AML-193 (cell line): ENCODE measurements at places on chromosomes 11 and 22.

- DNase-seq: no peak
These were observed 78.7 kb upstream of the GRAMD1B start for GRCh38 chr11:123351375-123351774.

- DNase-seq: no peak
These were observed 2.1 kb upstream of the LRRC32 start for GRCh38 chr11:76672431-76673175.

- DNase-seq: no peak
These were observed 454.6 kb downstream of the SOX6 start for GRCh38 chr11:15901790-15902189.

DNA sequence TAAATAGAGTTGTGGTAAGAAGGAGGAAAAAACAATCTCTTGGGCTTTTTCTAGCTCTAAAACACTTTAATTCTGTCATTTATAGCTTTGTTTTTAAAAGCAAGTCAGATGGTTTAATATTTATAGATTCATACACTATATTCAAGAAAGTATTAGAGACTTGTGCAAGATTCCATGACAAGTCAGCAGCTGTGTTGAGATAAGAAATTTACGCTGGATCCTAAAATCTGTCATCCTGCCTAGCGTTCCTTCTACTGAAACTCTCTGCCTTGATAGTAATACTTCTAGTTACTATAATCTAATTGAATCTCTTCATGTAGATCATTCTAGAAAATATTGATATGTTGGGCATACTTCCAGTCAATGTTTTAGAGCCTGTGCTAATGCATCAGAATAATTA, 721.8 kb downstream of the CNTN5 start:
- DNase-seq: no peak

GRCh38 chr11:123306531-123306930, 111.5 kb upstream of the CLMP start:
- no peak for DNase-seq

DNA sequence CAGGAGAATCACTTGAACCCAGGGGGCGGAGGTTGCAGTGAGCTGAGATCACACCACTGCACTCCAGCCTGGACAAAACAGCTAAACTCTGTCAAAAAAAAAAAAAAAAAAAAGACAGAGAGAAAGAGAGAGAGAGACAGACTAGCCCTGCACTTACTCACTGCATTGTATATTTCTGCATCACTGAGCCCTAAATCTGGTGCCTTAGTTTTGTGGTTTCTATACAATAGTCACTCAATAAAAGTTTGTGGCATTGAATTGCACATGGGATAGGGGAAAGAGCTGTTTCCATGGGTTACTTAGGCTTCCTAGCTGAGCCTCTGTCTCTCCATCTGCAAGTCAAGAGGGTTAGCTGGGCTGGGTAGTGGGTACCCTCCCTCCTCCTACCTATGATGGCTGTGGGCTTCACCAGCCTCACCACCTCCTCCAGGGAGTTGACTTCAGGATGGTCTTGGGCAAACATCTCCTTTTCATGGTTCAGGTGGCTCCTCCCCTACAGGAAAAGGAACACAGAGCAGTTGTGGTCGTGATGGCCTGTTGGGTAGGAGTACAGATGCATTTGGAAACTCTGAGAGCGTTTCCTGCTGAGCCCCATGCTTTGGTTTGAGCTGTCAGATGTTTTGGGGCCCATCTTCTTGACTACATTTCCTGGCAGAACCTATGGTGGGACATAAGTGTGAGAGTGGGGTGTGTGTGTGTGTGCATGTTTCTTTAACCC, 73.2 kb downstream of the CCDC81 start:
- DNase-seq: no peak

- DNase-seq: no peak
These were observed 2.7 kb upstream of the TEX54 start for GRCh38 chr11:62835336-62835735.

- DNase-seq: no peak
These were observed 493.8 kb downstream of the NTM start for GRCh38 chr11:131864228-131864627.

- no peak for DNase-seq
These were observed 24.0 kb downstream of the TSPAN18 start for GRCh38 chr11:44750551-44751465.

DNA sequence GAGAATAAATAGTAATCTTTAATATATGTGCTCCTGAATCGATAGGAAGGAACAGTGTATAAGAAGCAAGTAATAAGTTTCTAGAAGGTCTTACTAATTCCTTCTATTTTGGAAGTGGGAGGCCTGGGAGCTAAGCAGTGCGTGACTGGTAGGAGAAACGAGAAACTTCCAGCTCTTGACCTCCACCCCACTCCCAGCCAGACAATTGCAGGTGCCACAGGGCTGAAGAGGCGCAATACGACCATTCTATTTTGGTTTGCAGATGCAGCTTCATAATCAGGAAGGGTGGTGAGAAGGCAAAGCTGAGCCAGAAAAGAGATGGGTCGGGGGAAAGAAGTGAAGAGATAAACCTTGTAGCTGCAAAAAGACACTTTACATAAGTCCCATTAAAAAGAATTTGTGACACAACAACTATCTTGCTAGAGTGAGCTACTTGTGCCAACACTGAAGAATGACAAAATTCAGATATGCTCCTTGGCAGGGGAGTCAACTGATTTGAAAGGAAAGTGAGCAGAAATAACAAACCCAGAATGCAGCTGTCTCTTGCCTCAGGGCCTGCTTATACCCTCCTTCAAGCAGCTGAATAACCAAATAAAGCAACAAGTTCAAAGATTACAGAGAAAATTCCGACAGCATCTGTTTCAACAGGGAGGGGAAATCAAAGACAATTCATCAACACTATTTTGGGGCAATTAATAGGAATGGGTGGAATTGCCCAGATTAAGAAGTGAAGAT, 35.1 kb downstream of the GRIA4 start:
- no peak for DNase-seq

DNA sequence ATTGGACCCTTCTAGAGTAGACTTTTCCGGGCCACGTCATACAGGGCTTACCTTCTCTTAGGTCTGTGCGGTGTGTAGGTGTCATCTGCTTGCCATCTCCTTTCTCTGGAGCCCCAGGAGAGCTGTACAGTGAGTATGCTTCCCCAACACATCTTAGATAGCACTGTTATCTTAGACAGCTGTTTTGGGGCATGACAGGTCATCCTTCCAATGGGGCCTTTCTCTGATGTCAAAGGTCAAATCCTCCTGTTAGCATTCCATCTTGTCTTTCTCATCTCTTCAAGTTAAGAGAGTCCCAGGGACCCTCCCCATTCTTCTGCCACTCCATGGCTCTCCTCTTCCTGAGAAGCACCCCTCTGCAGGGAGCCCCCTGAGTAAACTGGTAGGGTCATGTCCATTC, 31.0 kb upstream of the EIF3D start:
- DNase-seq: no peak

DNA sequence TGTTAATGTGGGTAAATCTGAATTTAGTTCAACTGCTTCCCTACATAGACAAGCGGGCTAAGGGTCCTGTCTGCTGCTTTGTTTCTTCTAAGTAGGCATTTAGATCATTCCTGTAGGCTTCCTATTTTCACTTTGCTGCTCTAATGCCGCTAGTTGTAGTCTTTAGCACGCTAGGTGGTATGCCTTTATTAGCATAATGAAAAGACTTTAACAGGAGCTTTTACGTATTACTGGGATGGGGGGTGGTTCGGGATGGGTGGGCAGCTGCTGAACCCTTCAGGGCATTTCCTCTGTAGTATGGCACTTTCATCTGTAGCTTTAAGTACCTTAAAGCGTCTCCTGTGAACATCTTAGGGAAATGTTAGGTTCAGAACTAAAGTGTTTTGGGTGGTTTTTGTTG, 85.3 kb downstream of the GGT1 start:
- no peak for DNase-seq

DNA sequence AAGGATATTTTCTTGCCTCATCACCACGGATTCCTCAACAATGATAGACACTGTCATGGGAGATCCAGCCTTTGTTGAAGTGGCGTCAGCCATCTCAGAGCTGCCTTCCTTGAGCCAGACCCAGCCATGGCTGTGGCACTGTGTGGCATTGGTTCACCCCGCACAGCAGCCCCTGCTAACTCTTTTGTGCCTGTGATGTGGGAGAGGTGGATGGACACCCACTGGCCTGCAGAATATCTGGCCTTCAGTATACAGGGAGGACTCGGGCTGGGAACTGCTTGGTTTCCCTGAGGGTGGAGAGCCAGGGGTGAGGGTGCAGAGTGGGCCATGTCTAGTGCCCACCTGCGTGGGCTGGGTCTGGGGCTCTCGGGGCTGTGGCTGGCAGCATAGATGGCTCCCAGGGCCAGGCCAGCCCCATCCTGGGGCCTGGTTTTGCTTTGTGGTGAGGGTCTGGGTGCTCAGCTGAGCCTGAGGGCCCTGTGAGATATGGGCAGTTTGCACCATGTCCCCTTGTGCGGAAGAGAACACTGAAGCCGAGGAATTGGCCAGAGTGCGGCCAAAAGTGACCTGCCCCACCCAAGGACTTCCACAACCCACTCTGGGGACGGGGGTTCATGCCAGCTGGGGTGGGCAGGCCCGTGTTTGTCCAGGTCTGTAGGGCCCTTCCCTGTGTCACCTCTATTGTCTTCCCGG, 6.1 kb downstream of the CLDN5 start:
- DNase-seq: no peak

GRCh38 chr22:22159384-22159783, 85.2 kb upstream of the VPREB1 start:
- DNase-seq: no peak
